ENCODE measurements at places on chromosomes 3 and 15. TPM values are rescaled to one million over a fixed set of nuclear protein-coding genes. Genes with fewer than 3 reads are reported as not detected.

DNA sequence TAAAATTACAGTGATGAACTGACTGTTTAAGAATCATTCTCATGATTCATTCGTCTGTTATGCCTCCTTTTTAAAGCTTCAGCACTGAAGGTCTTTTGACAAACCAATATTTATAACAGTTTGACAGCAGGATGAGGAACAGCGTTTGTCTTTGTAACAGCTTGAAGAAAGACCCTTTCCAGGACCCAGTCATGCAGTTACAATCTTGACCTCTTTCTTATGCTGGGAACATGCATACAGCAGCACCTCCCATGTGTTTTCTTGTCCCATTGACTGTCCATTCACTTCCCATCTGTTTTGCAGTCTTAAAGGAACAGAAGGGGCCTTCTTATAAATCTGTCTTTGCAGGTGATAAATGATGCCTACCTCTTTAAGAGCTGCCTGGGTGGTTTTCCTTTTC lies 87.2 kb downstream of the OPA1 start:
- no peak for DNase-seq
- no peak overlapping the region for H3K27ac ChIP-seq
- no peaks in the 10 kb centered on the region for H3K27me3 ChIP-seq
- peaks cover 3% of the 10 kb centered on the region for H3K36me3 ChIP-seq
- H3K4me3 ChIP-seq: no peak overlapping the region

DNA sequence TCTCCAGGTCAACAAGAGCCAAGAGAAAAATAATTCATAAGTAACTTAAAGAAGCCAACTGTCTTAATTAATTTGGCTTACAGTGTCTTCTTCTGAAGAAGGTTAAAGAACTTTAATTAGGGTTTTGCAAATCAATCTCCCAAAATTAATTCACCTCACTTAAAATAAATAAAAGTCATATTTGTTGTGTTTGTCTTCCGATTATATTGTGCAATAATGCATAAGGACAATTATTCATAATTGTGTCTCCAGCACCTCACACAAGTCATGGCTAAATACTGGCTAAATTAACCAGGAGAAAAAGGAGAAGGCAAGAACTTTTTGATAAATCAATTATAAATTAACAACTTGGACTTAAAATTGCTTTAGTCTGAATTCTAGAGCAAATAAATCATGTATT lies 899.0 kb upstream of the NR2F2 start:
- no peaks in the 10 kb centered on the region for H3K4me1 ChIP-seq
- H3K27me3 ChIP-seq: no peaks in the 10 kb centered on the region
- DNase-seq: no peak
- H3K27ac ChIP-seq: no peak overlapping the region
- no peaks in the 10 kb centered on the region for H3K36me3 ChIP-seq

The RAP2B gene
- total RNA-seq: 24.8 TPM

- H3K27me3 ChIP-seq: no peaks in the 10 kb centered on the region
- no peaks in the 10 kb centered on the region for H3K4me1 ChIP-seq
- no peak for DNase-seq
- H3K4me3 ChIP-seq: no peak overlapping the region
Observed at GRCh38 chr3:98612587-98612986, 19.2 kb upstream of the CPOX start.

DNA sequence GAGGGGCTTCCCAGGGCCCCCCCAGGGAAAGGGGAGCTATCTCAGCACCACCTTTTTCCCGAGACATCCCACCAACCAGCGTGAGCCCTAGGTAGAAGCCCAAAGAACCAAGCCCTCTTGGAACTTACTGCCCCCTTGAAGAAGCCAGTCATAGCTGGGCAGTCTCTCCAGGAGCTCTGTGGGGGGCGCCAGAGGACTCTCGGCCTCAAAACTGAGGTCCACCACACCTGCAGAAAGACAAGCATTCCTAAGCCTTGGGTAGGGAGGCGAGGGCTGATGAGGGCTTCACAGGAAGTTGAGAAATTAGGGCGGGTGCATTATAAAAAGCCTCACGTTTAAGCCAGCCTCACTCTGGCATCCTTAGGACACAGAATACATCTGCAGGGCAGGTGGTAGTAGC lies 9.0 kb downstream of the SSUH2 start:
- no peak overlapping the region for H3K27ac ChIP-seq
- no peak for DNase-seq
- no peaks in the 10 kb centered on the region for H3K36me3 ChIP-seq

The CAPN3 gene
- total RNA-seq: 16.4 TPM

The SLC27A2 gene
- total RNA-seq: 0.34 TPM

- no peak overlapping the region for H3K4me3 ChIP-seq
- H3K27me3 ChIP-seq: no peaks in the 10 kb centered on the region
- no peak overlapping the region for H3K27ac ChIP-seq
- H3K4me1 ChIP-seq: no peaks in the 10 kb centered on the region
- DNase-seq: no peak
Observed at GRCh38 chr3:132569153-132569552, 27.9 kb upstream of the ACKR4 start.

The ADCY5 gene
- total RNA-seq: not detected

The ST8SIA2 gene
- total RNA-seq: not detected

The MESP2 gene
- total RNA-seq: not detected

- H3K36me3 ChIP-seq: no peaks in the 10 kb centered on the region
- H3K4me1 ChIP-seq: peaks cover 11% of the 10 kb centered on the region
- peak; percentile 13 for DNase-seq
- no peaks in the 10 kb centered on the region for H3K27me3 ChIP-seq
- peak overlapping the region; percentile 3 for H3K4me3 ChIP-seq
Observed at GRCh38 chr3:18489939-18490338, 64.8 kb upstream of the SATB1 start.

DNA sequence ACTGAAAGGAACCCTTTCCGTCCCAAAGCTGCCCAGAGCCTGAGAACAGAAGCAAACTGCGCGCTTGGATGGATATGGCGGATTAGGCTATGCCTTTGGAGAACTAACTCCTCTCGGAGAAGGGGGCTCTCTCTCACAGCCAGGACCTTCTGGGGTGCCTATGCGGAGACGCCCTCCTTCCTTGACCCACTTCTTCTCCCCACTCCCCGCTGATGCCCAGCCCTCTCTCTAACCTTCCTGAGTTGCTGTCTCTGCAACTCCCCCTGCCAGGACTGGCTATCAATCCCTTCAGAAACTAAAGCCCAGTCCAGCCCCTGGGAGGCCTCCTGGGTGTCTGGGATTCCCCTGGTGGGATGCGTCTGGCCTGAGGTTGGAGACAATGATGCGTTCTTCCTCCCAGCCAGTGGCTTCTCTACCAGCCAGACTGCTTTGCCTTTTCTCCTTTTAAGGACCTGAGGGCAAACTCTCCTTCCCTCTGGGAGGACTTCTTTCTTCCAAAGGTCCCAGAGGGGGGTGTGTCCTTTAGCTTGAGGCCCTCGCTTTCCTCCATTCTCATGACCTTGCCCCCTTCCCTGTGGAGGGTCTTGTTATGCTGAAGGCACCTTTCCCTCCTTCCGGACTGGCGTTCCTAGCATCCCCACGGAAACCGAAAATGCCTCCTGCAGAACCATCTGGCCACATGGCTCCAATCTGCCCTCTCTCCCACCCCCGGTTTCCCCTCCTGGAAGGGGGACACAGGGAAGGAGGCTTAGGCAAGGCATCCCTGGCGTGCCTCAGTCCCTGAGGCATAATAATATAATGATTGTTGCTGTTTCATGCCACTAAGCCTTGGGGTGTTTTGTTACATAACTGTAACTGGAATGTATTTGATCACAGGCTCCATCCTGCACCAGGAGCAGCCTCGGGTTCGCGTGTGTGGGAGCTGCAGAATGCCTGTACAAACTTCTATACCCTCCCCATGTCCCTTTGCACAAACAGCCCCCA lies 63.4 kb upstream of the C15orf39 start:
- no peak for DNase-seq
- no peak overlapping the region for H3K27ac ChIP-seq
- no peak overlapping the region for H3K4me3 ChIP-seq
- no peaks in the 10 kb centered on the region for H3K36me3 ChIP-seq
- no peaks in the 10 kb centered on the region for H3K27me3 ChIP-seq
- no peaks in the 10 kb centered on the region for H3K4me1 ChIP-seq

DNA sequence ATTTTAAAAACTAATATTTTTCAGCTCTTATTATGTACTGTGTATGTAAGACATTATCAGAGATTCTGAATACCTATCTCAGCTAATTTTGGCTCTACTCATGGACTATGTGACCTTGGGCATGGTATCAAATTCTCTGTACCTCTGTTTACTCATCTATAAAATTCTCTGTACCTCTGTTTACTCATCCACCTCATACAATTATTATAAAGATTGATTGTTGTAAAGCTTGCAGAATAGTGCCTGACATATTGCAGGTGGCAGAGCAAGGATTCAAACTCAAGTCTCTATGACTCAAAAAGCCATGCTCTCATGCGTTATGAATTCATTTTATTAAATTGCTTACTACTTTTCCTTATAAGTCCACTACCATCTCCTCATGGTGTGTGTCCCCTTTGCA lies 151.9 kb upstream of the ARL6 start:
- H3K4me3 ChIP-seq: no peak overlapping the region
- no peak overlapping the region for H3K27ac ChIP-seq
- no peak for DNase-seq
- H3K36me3 ChIP-seq: no peaks in the 10 kb centered on the region
- H3K27me3 ChIP-seq: no peaks in the 10 kb centered on the region

The CELF6 gene
- total RNA-seq: 5.0 TPM

DNA sequence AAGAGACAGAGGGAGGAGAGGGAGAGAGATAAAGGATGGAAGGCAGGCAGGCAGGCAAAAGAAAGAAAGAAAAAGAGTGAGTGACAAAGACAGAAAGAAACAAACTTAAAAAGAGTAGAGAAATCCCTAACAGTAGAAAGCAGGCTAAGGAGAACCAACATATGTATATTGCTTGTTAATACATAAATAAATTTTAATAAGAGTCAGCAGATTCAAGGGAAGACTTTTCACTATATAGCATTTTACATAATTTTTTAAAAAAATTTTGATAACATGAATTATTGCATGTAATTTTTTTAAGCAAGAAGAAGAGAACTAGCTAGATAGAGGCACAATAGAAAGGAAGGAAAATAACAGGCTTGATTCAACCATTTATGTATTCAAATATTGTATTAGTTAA lies 291.6 kb downstream of the KCNH8 start:
- no peaks in the 10 kb centered on the region for H3K4me1 ChIP-seq
- H3K4me3 ChIP-seq: no peak overlapping the region
- H3K27me3 ChIP-seq: no peaks in the 10 kb centered on the region
- no peak for DNase-seq
- no peaks in the 10 kb centered on the region for H3K36me3 ChIP-seq

- no peak overlapping the region for H3K4me3 ChIP-seq
- no peak for DNase-seq
- H3K4me1 ChIP-seq: peaks cover 3% of the 10 kb centered on the region
- H3K27me3 ChIP-seq: no peaks in the 10 kb centered on the region
Observed at GRCh38 chr15:43876872-43877271, 50.1 kb downstream of the WDR76 start.

- no peak overlapping the region for H3K4me3 ChIP-seq
- H3K4me1 ChIP-seq: no peaks in the 10 kb centered on the region
- no peaks in the 10 kb centered on the region for H3K36me3 ChIP-seq
Observed at GRCh38 chr3:48762816-48763215, 45.8 kb upstream of the IP6K2 start.

DNA sequence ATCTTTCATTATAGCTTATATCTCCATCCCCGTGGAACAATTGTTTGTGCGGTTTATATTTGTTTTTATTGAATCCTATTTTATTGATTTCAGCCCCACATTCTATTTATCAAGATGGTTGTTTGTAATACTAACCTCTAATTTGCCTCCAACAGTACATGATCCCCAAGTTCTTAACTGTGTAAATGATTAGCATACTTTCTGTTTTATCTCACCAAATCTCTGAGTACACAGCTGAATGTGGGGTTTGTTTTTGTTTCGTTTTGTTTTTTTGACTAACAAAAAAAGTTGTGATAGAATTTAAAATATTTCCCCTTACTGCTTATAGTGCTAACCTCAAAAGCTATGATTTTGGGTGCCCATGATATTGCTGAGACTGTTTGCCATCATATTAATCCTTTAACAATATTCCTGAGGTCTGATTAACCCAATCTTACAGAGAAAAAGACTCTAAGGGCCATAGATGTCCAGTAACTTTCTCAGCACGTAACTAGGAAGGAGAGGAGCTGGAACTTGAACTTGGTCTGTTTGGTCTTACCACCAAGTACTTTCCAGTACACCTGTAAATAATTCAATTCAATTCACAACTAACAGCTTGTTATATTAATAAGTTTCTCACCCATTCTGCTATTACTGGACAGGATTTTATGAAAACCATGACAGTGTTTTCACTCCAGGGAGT lies 789.8 kb downstream of the TUSC7 start:
- no peaks in the 10 kb centered on the region for H3K36me3 ChIP-seq
- H3K4me1 ChIP-seq: no peaks in the 10 kb centered on the region
- no peak overlapping the region for H3K27ac ChIP-seq
- H3K4me3 ChIP-seq: no peak overlapping the region

DNA sequence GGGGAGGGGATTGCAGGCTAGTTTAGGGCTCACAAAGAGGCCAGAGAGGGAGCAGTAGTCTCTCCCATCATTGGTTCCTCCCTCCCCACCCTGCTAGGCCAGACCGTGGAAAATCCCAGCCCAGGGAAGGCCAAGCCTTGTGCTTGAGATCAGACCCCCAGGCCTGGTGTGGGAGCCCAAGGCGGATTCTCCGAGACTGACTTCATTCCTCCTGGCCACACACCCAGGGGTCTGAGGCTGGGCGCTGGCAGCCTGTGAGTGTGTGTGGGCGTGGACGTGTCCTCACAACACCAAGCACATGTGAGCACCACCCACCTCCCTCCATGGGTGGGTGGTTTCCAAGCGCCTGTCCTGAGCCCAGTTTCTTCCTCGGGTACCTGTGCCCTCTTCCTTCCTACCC lies 4.1 kb downstream of the LOXL1 start:
- no peaks in the 10 kb centered on the region for H3K36me3 ChIP-seq
- H3K4me3 ChIP-seq: no peak overlapping the region
- no peak overlapping the region for H3K27ac ChIP-seq
- peaks cover 4% of the 10 kb centered on the region for H3K4me1 ChIP-seq
- no peak for DNase-seq

DNA sequence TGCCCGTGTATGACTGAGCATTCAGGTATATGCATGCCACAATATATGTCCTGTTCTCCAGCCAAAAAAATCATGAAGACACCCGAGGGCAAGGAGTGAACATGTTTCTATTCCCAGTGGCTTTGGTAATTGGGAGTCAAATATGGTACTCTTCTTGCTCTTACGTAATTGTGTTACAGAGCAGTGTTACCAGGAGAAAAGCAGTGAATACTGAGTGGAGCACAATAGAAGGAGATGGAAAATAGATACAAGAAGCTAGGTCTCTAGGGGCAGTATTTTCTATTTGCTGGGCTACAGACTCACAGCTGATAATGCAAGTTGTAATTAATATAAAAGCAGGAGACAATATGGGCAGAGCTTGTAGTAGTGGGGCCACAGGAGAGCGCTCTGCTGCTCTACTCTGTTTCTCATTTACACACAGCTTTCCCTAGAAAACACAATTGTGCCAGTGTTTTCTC lies 13.2 kb downstream of the MEIS2 start:
- H3K4me1 ChIP-seq: no peaks in the 10 kb centered on the region
- DNase-seq: no peak
- H3K4me3 ChIP-seq: no peak overlapping the region
- H3K36me3 ChIP-seq: no peaks in the 10 kb centered on the region
- H3K27ac ChIP-seq: no peak overlapping the region

The NGLY1 gene
- 70.4 TPM for total RNA-seq

- H3K4me1 ChIP-seq: no peaks in the 10 kb centered on the region
- no peaks in the 10 kb centered on the region for H3K27me3 ChIP-seq
Observed at GRCh38 chr15:28986108-28986507, 100.3 kb downstream of the APBA2 start.

GRCh38 chr3:74808506-74809275 lies 194.2 kb upstream of the CNTN3 start:
- DNase-seq: no peak
- no peaks in the 10 kb centered on the region for H3K27me3 ChIP-seq
- H3K36me3 ChIP-seq: no peaks in the 10 kb centered on the region
- H3K4me3 ChIP-seq: no peak overlapping the region
- no peaks in the 10 kb centered on the region for H3K4me1 ChIP-seq
- no peak overlapping the region for H3K27ac ChIP-seq

Data from naive thymus-derived CD4-positive, alpha-beta T cell (primary cell).